AG04450 (cell line): ENCODE measurements at places on chromosomes 11 and 22. TPM values are rescaled to one million over a fixed set of nuclear protein-coding genes. Genes with fewer than 3 reads are reported as not detected.

The PKP3 gene
- polyA plus RNA-seq: 0.55 and 1.1 TPM in 2 replicates

The VWCE gene
- 1.4 and 1.7 TPM in 2 replicates for polyA plus RNA-seq

The CRYBB3 gene
- polyA plus RNA-seq: not detected in 2 replicates

The HEPHL1 gene
- polyA plus RNA-seq: 0.02 and 0.04 TPM in 2 replicates

The SERPIND1 gene
- polyA plus RNA-seq: 0.06 and 0.09 TPM in 2 replicates

GRCh38 chr22:37566903-37567798 lies 6.9 kb downstream of the CDC42EP1 start:
- no peak for DNase-seq

DNA sequence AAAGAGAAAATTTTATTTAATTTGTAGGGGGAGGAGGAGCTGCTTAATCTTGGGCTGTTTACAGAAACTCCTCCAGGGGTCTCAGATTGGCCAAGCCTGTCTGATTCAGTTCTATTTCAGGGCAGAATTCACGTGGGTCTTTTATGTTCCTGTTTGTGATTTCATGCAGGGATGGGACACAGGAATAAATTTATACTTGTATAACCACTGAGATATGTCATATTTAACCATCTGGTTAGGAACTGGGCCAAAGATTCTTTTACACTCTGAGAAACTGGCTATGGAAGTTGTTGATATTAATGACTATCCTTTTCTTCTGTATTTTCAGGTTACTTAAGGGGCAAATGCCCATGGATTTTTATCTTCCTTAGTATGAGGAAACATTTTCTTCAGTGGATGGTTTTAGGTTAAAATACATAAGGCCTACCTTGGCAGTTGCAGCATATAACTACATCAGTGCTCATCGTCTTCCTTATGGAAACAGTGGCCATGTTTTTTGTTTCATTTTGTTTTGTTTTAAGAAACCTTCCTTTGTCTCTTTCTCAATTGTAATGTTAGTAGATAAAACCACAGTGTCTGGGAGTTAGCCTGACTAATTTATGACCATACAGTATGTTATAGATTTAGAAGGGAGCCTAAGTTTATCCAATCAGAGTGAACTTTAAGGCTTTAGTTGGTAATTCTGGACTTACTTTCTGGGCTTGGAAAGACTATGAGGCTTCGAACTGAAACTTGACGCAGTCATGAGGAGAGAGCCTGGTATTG lies 132.4 kb upstream of the ANO3 start:
- DNase-seq: no peak

- DNase-seq: no peak
Measured at GRCh38 chr11:108019870-108020540, 11.3 kb downstream of the CUL5 start.

DNA sequence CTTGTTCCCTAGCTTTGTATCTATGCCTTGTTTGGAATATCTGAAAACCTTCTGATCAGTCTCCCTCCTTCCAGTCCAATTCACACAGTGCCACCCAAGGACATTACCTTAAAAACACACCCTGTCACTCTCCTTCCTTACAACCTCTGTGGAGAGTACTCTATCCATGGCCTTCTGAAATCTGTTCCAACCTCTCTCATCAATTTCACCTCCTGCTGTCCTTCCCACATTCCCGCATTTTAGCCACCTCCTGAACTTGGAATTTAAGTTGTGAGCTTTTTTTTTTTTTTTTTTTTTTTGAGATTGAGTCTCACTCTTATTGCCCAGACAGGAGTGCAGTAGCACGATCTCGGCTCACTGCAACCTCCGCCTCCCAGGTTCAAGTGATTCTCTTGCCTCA lies 824.8 kb downstream of the METTL15 start:
- no peak for DNase-seq

GRCh38 chr11:87628026-87628580 lies 547.1 kb downstream of the RAB38 start:
- DNase-seq: no peak

GRCh38 chr11:68300076-68300830 lies 12.1 kb upstream of the LRP5 start:
- DNase-seq: no peak

- DNase-seq: no peak
Measured at GRCh38 chr22:27711756-27712155, 89.8 kb downstream of the MN1 start.

DNA sequence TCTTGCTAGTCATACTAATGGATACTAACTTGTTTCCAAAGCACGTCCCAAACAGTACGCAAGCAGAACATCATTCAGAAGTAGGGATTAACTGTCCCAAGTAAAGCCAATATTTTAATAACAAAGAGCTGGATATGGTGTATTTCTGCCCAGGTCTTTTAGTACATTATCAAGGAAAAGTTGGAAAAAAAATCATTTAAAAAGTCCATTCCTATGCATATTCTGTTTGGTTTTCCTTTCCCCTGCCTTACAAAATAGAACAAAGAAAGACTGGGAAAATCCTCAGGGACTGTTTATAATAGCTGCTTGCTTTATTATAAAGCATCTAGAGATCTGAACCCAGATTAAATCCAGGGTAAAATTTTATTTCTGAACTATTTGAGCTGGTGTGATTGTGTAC lies 83.9 kb downstream of the UVRAG start:
- DNase-seq: no peak

DNA sequence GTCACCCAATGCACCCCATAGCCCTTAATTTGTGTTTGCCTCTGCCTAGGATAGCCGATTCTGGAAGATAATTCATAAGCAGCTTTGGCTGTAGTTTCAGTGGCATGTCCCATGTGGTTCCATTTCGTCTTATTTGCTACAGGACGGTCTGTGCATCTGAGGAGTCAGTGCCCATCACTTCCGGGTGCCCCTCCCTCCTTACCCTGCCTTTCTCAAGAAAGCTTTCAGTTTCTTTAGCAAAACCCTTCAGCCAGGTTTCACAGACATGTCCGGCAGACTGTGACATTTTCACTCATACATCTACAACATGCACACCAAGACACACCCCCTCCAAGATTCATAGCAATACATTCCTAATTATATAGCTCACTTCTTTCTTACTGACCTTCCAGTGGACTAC lies 14.3 kb downstream of the TP53AIP1 start:
- no peak for DNase-seq

DNA sequence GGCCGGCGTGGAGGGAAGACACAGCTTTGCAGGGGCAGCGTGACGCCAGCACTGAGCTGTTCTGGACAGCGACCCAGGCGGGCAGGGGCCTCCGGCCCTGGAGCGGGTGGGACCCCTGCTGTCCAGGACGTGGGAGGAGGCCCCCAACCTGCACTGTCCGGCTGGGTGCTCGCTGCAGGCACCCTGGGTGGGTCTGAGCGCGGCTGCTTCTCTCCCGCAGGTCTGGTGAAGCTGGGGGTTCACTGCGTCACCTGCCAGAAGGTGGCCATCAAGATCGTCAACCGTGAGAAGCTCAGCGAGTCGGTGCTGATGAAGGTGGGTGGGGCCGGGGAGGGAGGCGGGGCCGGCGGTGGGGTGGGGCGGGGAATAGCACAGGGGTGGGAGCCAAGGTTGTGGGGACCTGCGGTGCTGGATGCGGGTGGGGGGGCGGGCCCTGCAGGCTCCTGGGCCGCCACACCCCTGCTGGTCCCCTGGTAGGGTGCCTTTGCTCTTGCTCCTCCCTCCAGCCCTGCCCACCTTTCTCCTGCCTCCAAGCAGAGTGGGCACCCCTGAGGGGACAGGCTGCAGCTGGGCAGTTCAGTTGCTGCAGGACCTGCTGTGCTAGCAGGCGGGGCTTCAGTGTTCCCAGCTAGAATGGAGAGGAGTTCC lies 46.2 kb downstream of the BRSK2 start:
- DNase-seq: no peak

The P2RX3 gene
- not detected in 2 replicates for polyA plus RNA-seq

- no peak for DNase-seq
Measured at GRCh38 chr11:118434123-118434552, 2.2 kb upstream of the KMT2A start.

The FXYD2 gene
- polyA plus RNA-seq: 0.14 TPM in 1 of 2 replicates, not detected in the other

DNA sequence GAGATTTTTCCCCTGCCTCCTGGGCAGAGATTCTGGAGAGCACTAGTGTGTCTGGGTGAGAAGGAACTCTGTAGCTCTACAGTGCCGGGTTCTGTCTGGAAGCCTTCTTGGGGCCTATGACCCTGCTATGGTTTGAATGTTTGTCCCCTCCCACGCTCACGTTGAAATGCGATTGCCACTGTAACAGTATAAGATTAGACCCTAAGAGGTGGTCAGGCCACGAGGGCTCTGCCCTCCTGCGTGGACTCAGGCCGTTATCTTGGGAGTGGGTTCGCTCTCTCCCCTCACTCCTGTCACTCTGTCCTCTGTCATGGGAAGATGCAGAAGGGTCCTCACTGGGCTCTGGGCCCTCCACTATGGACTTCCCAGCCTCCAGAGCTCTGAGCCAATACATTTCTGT lies 3.5 kb downstream of the AP5B1 start:
- no peak for DNase-seq

The OR52D1 gene
- polyA plus RNA-seq: not detected in 2 replicates

- DNase-seq: peak; percentile 8
Measured at GRCh38 chr22:31556627-31557203, 60.4 kb downstream of the SFI1 start.

DNA sequence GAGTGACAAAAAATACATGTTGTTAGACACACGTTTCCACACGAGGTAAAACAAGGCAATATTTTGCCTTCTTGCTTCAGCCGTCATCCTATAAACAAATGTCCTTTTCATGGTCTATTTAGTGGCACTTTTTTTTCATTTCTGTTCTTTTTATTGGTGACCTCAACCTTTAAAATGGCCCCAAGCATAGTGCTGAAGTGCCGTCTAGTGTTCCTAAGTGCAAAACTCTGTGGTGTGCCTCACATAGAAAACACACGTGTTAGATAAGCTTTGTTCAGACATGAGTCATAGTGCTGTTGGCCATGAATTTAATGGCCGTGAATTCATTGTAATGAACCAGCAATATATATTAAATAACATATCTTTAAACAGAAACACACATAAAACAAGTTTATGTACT lies 15.6 kb downstream of the OVCH2 start:
- DNase-seq: no peak

- no peak for DNase-seq
Measured at GRCh38 chr11:118114266-118114665, 27.5 kb upstream of the SMIM35 start.

The CFAP300 gene
- polyA plus RNA-seq: 2.3 and 3.4 TPM in 2 replicates

GRCh38 chr11:18463439-18463838 lies 7.8 kb downstream of the LDHAL6A start:
- no peak for DNase-seq

DNA sequence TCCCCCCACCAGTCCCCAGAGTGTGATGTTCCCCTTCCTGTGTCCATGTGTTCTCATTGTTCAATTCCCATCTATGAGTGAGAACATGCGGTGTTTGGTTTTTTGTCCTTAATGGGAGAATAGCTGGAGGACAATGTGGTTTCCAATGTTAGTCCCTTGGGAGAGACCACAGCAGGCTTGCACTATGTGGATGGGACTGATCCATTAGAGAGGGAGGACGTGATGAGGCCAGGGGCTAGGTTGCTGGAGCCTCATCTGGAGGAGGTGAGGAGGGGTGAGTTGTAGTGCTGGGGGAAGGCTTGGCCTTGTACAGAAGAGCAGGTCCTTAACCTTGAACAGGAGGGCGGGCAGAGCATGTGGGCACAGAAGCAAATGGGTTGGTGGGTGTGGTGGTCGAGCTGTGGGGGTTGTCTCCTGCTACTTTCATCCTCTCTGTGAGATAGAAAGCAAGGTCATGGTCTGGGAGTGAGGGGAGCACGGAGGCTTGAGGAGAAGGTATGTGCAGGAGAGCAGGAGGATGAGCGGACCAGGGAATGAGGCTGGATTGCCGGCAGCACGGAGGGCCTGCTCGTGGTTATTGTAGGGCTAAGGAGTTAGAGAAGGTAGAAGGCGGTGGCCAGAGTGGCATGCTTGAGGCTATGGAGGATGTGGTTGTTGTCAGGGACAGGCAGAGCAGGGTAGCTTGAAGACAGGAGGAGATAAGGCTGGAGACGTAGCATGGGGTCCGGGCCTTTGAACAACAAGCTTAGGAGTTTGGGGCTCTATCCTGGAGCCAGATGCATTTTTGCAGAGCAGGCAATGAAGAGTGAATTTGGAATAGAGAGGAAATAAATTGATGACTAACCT lies 11.2 kb upstream of the SREBF2 start:
- DNase-seq: no peak

GRCh38 chr22:29916007-29916544 lies 33.1 kb downstream of the MTMR3 start:
- DNase-seq: peak; percentile 7

The SPI1 gene
- polyA plus RNA-seq: not detected in 2 replicates

- DNase-seq: no peak
Measured at GRCh38 chr11:107564877-107565218, 687 bp downstream of the ALKBH8 start.

The XKR3 gene
- not detected in 2 replicates for polyA plus RNA-seq

- DNase-seq: no peak
Measured at GRCh38 chr11:61162092-61162941, 1.1 kb upstream of the VPS37C start.

DNA sequence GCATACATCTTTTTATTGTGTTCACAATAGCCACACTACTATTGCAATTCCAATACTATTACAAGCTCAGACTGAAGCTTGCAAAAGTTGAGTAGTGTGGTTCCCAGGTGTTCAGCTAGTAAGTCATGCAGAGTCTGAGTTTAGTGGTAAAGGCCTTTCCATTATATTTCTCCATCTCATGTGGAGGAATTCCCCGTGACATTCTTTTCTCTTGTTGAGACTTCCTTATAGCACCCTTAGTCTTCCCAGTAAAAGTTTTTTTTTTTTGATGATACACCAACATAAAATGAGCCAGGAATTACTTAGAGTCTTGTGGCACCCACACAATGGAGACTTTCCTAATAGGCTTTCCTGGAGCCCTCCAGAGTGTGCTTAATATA lies 110.8 kb downstream of the UVRAG start:
- no peak for DNase-seq

GRCh38 chr11:57181678-57182305 lies at the start of gene LRRC55:
TSS of gene LRRC55 (plus strand) at chr11:57181953. CDS start at chr11:57182023, 70 bp downstream.
- no peak for DNase-seq
